T-helper 17 cell (primary cell): ENCODE measurements at places on chromosomes 4 and X.

- DNase-seq = no peak
Measured at GRCh38 chr4:168485156-168485910, 5.0 kb upstream of the DDX60L start.

GRCh38 chr4:88761861-88762523 is 64.4 kb upstream of the NAP1L5 start:
- DNase-seq = no peak

DNA sequence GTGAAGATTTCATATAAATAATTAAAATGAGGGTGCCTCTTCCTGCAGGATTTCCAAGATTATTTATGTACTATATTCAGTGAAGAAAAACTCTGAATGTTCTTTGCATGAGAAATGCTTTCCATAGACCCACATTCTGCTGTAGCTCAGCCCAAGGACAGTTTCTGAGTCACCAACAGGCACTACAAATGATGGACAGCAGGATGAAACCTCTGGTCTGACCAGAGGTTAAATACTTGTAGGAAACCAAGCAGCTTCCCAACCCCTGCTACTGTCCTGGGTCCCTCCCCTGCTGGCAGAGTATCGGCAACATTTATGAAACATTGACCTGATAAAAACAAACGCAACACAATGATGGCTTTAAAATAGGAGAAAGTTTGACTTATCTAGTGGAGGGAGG is 73.1 kb downstream of the CXXC4 start:
- no peak for DNase-seq

DNA sequence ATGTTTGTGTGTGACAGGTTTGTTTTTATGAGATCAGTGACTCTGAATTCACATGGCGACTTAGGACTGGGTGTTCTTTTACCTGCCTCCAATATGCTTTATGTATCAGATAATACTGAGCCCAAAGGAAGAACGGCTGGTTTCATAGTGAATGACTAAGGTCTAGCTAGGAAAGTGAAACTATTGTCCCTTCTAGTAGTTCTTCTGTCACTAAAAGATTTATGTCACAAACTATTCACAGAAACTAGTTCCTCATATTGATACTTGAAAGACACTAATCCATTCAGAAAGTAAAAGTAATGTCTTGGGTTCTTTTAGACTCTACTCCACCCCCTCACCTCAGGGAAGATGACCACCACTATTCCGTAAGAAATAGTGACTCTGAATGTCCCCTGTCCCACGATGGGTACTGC is 81.7 kb downstream of the EGF start:
- no peak for DNase-seq

DNA sequence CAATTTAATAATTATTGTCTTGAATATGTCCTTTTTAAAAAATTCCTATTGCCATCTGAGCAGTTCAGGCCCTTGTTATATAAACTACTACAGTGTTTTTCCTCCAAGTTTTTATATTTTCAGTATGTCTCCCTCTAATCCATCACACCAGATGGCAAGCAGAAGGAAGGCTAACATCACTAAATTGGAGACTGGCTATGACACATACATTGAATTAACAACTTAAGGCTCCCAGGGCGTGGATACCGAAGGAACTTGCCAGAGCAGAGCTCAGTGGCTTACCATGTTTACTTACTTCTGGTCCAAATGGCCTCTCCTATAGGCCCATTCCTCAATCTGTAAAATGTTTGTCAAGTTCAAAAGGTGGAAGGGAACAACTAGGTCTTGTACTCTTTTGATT is 13.0 kb downstream of the MAGEB1 start:
- no peak for DNase-seq

GRCh38 chrX:12965131-12965940 is 9.6 kb upstream of the TMSB4X start:
- DNase-seq = no peak

DNA sequence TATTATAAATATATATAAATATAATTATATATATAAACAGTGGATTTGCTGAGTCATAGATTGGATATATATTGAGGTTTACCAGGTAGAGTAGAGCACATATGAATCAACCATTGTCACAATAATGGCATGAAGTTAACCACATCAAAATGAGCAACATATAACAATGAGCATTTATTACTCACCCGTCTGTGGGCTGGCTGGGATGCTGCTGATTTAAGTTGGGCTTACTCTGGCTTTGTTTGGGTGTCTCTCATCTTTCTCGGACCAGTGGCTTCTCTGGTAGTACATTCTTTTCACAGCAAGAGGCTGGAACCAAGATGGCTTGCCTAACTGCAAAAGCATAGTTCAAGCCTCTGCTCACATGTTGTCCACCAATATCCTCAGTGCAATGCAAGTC is 111.7 kb upstream of the TAPT1 start:
- DNase-seq = no peak

GRCh38 chrX:140440876-140441275 is 64.0 kb downstream of the SOX3 start:
- DNase-seq = no peak

DNA sequence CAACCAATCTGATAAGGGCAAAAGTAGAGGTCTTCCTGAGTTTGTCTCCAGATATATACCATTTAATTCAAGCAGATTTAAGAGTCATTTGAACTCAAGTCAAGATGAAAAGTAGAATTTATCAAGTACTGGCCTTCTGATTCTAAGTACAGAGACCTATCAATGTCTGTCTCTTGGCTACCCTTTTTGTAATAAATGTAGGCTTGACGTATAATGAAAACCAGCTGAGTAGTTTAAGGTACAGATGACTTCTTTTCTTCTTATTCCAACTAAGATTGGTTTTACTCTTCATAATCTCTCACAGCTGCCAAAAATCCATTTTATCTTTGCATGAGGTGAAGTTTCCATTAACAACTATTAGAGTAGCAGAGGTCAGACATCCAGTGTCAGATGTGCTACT is 867.6 kb downstream of the FAT4 start:
- no peak for DNase-seq

DNA sequence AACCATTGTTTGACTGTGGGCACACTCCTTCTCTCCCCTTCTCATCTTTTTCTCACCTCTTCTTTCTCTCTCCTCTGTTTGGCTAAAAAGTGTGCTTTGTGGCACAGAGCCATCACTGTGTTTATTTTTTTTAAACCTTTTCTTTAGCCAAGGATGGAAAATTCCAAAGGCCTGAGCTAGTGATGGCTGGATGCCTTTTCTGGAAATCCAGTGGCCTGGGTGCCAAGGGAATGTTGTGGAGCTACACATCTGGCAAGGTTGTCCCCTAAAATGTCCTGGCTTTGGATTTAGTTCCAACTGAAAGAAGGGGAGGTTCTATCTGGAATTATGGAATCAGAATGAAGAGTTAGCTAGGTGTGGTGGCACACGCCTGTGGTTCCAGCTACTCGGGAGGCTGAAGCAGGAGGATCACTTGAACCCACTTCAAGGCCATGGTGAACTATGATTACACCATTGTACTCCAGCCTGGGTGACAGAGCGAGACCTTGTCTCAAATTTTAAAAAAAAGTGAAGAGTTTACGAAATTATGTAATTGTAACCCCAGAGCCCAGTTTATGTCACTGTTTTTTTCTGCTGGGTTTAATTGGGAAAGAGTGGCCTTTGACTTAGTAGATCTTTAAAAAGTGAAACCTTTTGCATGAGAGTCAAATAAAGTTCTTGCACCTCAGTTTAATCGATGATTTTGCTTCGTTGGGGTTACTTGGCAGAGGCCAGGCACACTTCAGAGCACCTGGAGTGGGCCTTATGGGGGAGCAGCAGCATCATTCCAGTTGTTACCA is 17.7 kb downstream of the DOCK11 start:
- DNase-seq = no peak

GRCh38 chr4:57233386-57233785 is 123.2 kb upstream of the IGFBP7 start:
- no peak for DNase-seq

DNA sequence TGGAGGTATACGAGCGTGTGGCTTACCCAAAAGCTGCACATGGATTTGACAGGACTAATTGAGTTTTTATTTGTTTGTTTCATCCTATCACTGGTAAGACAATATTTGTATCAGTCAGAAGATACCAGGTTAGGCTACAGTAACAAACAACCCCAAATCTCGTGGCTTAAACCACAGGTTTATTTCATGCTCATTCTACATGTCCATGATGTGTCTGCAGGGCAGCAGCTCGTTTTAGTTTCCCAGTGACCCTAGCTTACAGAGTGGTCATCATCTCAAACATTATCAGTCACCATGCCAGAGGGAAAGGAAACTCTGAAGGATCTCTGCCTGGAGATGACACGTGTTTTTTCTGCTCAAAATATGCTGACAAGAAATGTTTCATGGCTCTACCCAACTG is 108.3 kb downstream of the SHROOM3 start:
- no peak for DNase-seq

DNA sequence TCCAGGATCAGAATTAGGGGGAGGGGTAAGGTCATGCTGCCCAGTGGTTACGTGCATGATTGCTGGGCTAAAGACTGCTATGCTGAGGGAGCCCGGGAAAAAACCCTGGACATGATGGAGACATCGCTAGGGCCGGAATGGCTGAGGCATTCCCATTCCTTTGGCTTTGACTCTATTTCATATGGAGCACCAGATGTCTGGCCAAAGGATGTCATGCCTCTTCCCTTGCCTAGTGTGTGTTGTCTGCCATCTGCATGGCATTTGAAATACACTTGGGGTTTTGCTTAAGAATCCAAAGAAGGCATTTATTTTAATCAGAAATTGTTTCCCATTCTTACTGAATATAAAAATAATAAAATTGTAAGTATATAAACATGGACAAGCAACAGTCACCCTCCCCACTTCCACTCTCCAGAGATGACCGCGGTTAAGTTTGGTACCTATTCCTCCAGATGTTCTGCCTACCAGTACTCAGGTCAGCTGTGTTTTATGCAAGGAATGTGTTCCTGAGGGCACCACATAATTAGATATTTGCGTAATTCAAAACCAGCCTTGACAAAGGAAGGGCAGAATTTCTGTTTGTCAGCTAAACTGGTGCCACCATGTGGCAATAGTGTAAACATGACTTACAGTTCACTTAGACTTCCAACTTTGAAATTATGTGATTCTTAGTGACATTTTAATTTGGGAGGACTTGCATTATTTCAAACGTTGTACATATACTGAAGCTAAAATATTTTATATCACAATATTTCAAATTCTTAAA is 105.9 kb downstream of the CT47B1 start:
- DNase-seq = no peak

GRCh38 chr4:125432078-125432477 is 117.3 kb downstream of the FAT4 start:
- DNase-seq = no peak

DNA sequence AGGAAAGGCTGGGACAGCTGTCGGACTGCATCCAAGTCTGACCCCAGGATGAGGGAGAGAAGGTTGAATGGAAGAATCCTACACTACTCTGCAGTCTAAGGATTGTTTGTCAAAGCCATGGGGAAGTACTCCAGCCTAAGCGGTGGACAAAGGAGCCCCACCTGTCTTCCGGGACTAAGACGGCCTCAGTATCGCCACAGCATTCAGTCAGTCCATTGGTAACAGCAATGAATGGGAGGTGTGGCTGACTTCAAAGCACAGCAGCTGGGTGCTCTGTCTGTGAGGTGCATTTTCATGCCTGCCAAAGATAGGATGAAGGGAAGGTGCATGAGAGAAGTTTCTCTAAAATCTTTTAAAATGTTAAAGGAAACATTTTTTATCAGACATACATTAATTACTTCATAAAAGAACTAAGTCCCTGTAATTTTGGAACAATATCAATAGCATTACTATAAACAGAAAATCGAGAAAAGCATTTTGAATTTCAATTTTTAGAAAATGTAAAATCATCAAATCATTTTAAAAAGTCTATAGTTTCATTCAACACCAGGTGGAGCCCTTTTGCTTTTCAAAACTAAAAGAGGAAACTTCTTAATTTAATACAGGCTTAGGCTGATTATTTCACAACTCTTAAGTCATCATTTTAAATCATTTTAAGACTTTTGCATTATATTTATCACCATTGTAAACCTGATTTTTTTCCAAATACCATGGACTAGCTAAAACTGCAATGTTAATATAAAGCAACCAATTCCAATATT is 27.6 kb upstream of the INTU start:
- no peak for DNase-seq

DNA sequence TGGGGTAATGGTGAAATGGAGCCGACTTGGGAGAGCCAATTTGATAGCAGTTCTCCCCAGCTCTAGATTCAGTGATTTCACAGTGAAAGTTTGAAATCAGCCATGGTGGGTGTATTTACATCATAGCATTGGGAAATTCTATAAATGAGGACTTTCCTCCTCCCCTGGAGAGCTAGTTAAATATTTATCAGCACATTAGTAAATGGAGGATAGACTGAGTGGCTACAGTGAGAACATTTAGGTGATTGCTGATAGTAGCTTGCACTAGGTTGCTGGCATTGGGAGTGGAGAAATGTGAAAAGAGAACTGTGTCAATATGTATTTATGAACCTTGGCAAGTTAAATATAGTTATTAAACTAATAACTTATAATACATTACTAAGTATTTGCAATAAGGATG is 347.3 kb downstream of the CCSER1 start:
- no peak for DNase-seq

- no peak for DNase-seq
Measured at GRCh38 chr4:95167805-95168204, 381.0 kb downstream of the UNC5C start.

DNA sequence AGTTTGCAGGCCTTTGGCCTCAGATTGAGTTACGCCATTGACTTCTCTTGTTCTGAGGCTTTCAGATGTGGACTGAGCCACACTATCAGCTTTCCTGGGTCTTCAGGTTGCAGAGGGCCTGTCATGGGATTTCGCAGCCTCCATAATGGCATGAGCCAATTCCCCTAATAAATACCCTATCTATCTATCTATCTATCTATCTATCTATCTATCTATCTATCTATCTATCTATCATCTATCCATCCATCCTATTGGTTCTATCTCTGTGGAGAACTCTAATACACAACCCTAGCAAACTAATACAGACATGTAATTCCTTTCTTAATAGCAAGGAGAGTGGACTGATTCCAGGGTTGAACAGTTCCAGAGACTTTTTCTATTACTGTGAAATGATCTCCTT is 9.5 kb upstream of the STIM2 start:
- DNase-seq = no peak

DNA sequence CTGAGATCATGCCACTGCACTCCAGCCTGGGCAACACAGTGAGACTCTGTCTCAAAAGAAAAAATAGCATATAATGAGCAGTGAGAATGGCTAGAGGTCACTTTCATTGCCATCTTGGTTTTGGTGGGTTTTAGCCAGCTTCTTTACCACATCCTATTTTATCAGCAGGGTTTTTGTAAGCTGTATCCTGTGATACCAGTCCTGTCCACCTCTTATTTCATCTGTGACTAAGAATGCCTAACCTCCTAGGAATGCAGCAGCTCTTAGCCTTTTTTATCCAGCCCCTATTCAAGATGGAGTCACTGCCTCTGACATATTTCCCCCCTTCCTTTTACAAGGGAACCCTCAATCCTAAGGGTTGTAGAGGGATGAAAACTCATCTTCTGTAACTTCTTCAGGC is 26.1 kb upstream of the IGFBP7 start:
- no peak for DNase-seq

DNA sequence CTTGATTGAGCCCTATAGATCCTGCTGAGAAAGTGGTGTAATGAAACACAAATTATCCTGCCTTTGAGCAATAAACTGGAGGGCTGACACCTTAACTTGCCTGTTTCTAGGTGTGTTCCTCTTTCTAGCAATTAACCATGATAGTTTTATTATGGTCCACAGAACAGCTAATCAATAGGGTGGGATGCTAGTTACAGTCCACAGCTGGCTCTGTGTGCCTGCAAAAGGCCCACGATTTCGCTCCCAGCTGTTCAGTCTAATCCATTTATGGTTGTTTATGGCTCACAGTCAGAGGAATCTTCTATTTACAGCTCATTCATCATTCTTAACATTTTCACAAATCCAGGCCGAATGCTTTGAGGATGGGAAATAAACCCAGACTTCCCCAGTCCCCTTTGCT is 674.9 kb downstream of the SMARCA1 start:
- no peak for DNase-seq
